ENCODE measurements at places on chromosomes 7 and 10.

GRCh38 chr7:11430841-11431240 lies 401.2 kb downstream of the THSD7A start:
- DNase-seq: no peak

- DNase-seq: no peak
These were observed 4.2 kb downstream of the RNF133 start for GRCh38 chr7:122694697-122695096.

DNA sequence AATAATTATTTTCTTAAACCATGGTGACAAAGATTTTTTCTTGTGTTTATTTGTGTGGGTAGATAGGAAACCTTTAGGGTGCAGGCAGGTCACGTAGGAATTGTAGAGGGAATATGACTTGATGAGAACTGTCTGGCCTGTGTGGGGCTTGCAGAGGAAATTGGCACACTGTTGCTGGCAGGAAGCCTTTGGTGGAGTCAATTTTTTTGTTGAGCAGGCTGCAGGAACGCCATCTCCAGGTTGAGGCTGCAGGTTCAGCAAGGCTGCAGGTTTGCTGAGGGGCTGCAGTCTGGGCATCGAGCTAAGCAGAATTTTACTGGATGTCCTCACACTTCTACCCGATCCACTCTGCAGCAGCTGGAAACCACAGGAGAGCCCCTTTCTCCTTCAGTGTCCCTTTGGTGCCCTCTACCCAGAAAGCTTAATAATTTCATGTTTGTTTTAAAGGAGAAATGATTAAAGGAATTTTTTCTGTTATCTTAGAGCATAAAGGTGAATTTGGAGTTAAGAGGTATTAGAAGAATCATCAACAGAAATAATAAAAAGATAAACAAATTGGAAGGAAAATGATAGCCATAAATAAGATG lies 37.0 kb downstream of the TBC1D12 start:
- no peak for DNase-seq

DNA sequence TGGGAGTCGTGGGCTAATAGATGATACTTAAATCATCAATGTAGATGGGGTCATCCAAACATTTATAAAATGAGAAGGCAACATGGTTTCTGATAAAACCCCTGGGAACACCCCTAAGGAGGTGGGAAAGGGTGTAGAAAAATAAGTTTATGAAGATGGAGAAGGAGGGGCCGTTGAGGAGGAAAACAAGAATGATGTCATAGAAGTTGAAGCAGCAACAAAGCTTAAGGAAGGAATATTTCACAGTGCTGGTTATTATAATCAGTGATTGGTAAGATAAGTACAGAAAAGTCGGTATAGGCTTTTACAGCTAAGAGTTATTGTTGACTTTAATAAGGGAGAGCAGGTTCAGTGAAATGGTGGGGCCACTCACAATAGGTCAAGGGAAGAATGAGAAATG lies 9.0 kb upstream of the HIBADH start:
- no peak for DNase-seq

GRCh38 chr7:131897790-131898165 lies 341.4 kb upstream of the PODXL start:
- DNase-seq: no peak

GRCh38 chr7:146736446-146737190 lies 620.0 kb downstream of the CNTNAP2 start:
- no peak for DNase-seq

DNA sequence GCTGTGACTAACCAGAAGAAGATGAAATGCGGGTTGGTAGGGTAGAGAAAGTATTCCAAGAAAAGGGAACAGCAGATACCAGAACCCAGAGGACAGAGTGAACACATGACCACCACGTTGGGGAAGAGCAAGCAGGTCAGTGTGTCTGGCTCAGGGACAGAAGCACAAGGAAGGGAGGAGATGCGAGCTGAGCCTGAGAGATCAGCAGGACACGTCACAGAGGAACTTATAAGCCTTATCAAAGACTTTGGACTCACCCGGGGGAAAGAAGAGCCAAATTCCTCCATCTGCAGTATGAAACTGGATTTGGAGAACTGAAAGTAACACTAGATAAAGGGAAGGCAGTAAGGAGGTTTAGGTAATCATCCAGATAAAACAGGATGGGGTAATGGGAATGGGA lies 232.1 kb upstream of the NPVF start:
- no peak for DNase-seq

GRCh38 chr7:123024989-123025758 lies 29.7 kb upstream of the TAS2R16 start:
- no peak for DNase-seq

GRCh38 chr7:74182453-74183090 lies 8.4 kb downstream of the EIF4H start:
- DNase-seq: no peak

DNA sequence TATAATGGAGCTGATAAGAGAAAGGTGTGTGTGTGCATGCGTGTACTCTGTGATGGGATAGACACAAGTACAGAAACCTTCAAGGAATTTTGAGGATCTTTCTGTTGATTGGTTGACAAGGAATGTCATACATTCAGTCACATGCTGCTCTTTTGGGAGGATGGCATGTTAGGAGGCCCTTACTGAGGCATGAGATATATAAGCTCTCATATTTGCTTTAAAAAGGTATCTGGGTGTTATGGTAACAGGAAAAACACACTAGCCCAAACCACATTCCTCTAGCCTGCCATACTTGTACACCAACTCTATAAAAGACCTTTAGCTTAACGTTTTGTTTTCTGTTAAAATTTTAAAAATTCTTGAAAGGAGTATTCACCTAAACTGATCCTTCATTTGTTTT lies 72.5 kb upstream of the EGFR start:
- no peak for DNase-seq

DNA sequence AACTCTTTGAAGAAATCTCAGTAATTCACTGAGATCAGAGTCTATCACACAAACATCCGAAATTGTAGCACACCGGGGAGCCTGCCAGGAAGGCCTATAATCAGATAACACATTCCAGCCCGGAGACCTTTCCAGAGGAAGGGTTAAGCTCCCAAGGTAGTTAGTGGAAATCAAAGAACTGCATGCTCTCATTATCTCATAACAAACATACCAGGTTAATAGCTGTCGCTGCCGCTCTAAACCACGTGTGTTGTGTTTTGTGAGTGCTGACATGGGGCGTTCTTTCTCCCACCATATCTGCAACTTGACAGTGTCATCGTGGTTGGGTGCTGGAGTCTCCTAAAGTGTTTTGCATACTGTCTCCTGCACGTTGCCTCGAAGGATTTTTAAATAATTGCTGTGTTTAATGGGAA lies 120.7 kb upstream of the CARD11 start:
- no peak for DNase-seq

DNA sequence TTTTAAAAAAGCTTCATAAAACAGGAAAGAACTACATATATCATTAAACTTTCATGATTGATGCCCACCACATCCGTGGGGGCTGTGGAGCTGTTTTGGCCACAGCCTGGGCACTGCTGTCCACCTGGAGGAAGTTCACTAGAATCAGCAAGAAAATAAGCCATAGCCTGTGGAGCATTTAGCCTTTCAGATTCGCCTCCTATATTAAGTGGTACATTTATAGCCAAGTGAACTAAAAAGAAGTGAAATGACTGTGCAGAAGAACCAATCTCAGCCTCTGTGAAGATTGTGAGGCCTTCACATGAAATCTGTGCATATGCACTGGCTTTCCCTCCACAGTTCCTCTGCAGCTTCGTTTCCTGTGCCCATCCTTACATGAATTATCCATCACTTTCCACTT lies 23.5 kb downstream of the WNT16 start:
- no peak for DNase-seq

- no peak for DNase-seq
These were observed 185.1 kb downstream of the NXPH1 start for GRCh38 chr7:8618441-8619070.

DNA sequence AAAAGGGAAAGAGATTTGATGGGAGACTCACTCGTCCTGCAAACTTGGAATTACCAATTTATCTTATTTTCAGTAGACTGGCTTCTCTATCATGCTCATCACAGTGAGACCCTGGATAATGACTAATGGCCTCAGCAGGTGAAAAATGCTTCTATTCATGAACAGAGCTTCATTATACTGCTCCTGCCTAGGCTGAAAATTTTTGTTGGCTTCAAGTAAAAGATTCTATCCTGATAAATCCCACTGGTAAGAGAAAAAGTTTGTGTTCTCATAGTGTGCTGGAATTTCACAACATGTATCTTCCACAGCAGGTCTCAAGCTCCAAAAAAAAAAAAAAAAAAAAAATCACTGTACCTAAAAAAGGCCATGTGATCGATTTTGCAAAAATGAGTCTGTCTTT lies 329.3 kb upstream of the FZD8 start:
- no peak for DNase-seq

DNA sequence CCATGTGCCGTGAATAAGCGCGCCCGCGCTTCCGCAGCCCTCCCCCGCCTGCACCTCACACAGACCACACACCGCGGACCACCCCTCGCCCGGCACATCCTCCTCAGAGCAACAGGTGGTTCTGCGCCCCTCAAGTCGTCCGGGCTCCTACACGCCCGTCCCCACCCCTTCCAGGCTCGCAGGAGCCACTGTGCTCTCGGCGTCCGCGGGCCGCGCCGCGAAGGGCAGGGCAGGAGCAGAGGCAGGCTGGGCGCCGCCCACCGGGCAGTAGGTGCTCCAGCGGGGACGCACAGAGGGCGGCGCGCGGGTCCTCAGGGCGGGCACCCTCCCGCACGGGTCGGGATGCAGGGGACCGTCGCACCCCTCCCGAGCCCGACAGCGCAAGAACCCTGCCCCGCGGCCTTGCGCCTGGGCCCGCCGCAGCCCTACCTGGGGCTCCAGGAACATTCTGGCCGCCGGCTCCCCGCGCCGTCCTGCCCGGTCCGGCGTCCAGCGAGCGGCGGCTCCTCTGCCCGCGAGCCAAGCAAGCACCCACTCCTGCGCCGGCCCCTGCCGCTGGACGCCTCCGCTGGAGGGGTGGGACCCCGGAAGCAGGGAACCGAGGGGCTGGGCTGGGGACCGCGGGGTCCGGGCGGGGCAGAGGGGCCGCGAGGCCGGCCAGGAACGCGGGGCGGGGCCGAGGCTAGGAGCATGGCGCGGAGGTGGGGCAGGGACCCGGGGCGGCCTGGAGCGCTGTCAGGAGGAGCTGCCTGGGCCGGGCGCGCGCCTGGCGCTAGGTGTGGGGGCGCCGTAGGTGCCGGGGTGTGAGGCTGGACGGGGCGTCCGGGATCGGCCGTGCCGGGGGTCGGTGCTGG lies 37.4 kb downstream of the RASGEF1A start:
- DNase-seq: no peak

DNA sequence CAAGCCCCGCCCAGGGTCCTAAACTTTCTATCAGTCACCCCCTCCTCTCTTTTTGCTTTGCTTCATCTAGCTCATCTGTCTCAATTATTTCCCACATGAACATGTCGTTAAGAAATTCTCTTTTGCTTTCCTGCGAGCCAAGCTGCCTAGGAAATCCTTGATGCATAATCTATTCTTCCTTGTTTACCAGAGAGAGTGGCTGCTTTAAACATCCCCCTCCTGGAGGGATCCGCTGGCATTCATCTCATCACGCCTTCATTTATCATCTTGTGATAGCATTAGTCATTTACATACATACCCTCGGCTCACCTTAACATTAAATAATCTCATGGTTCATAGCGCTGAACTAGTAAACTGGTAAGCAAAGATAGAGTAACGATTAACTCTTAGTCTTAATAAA lies 96.7 kb downstream of the ANK3 start:
- DNase-seq: no peak

DNA sequence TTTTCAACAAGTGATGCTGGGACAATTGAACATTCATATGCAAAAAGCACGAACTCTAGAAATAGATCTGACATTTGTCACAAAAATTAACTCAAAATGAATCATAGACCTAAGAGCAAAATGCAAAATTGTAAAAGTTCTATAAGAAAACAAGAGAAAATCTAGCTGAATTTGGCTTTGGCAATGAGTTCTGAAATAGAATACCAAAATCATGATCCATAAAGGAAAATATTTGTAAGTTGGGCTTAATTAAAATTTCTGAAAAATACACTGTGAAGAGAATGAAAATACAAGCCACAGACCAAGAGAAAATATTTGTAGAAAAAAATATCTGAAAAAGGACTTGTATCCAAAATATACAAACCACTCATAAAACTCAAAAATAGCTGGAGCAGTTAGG lies 698.8 kb upstream of the CELF2 start:
- no peak for DNase-seq

DNA sequence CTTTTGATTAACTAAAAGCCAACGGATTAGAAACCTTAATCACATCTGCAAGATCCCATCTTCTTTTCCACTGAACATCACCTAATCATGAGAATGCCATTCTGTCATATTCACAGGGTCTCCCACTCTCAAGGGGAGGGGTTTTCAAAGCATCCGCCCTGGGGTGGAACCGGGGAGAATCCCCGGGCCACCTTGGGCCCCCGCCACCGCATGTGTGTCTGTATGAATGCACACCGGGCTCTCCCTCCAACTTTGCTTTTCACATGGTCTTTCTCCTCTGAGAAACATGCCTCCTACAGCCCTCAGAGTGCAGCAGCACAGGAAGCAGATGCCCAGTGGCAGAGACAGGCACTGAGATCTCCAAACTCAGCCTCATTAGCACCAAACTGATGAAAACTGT lies 233.2 kb upstream of the PPP2R2D start:
- DNase-seq: no peak

GRCh38 chr10:75165684-75166622 lies 44.6 kb upstream of the VDAC2 start:
- DNase-seq: no peak

DNA sequence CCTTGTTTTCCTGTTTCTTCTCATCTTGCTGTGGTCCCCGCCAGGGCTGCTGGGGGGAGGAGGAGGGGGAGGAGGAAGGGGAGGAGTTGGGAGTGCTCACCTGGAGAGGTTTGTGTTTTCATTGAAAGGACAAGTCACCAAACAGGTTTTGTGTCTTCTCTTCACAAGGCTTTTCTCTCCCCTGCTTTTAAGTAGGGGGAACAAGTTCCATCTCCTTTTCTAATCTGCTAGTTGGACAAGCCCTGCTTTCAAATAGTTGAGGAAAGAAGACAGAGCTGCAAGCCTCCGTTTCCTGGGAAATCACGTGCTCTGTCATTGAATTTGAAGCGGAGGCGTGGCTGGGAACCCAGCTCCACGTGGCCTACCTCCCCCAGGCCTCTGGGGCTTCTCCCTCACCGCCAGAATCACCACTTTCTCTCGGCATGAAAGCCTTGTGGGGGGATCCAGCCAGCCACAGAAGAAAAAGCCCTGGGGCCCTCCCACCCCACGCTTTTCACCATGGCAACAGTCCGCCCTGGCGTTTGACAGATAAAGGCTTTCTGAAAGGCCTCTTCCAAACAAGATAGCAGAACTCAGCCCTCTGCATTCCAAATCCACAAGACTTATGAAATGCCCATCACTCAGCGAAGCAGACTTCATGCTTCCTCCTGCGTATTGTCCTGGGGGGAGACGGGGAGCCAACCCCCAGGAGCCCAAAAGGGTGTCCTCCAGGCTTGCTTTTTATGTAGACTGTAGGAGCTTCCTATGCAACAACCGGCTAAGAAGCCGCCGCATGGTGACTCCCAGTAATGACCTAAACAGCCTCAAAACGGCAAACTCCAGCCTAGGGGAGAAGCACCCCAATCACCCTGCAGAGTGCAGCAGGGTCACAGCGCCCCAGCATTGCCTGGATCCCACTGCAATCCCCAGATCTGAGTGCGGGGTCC lies 51.7 kb downstream of the PROSER2 start:
- DNase-seq: no peak

- DNase-seq: no peak
These were observed 37.2 kb upstream of the CCDC7 start for GRCh38 chr10:32408690-32409089.

Measured in kidney glomerular epithelial cell (primary cell).